NCI-H1436 (cell line): ENCODE measurements at places on chromosomes 1 and 21.

DNA sequence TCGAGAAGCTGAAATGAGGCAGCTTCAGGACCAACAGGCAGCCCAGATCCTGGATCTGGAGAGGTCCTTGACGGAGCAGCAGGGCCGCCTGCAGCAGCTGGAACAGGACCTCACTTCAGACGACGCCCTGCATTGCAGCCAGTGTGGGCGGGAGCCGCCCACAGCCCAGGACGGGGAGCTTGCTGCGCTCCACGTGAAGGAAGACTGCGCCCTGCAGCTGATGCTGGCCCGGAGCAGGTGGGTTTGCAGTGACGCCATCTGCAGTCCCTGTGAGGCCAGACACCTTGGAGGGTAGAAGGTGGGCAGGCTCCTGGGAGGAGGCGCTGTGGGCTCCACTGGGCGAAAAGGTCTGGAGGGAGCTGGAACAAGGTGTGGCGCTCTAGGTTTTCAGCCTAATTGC lies 39.7 kb downstream of the PCNT start:
- no peak for DNase-seq

DNA sequence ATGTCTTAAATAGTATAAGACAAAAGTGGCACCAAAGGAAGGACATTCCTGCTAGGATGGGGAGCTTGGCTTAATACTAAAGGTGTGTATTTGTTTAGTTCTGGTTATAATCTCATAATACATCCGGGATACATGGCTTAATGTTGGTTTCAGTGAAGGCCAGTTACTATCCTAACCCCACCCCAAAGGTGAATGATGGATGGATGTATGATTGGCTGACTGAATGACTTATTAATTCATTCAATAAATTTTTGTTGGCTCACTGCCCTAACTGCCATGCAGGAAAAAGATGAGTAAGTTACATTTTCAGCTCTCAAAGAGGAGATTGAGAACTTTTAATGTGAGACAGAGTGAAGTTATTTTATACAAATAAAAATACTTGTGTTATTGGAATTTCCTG lies 52.2 kb downstream of the PHACTR4 start:
- DNase-seq = no peak

DNA sequence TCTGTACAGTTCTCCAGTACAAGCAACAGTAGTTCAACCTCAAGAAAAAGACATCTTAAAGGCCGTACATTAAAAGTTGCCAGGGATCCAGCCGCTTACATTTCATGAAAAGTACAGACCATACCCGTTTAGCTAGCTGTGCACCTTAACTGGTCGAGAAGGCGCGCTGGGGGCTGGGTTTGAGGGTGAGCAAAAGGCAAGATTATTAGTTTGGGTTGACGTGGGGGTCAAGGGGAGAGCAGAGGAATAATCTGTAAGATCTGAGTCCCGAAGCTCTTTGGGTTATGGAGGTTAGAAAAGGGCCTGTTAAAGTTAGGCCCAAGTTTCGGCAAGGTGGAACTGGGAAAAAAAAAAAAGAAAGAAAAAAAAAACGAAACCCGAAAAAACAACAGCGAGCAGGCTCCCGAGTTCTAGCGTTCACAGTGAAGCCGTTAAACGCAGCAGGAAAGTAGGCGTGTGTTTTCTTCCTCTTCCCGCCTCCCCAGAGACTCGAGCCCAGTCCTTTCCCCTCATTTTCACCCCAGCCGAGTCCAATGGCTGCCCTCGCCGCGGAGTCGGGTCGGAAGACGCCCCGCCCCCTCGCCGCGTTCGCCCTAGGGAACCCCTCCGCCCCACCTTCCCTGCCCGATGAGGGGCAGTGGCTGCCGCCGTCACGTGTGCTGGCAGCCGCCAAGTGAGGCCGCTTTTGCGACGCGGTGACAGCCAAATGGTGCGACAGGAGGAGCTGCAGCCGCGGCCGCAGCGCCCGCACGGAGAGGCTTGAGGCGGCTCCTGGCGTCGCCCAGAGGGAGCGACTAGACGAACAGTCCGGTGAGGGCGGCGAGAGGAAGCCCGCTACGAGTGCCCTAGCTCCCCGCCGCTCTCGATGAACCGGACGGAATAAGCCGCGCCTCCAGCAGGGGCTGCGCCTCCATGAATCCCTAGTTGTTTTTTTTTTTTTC lies at the start of gene PKN2:
PKN2 (plus strand) TSS at position 733 of the 941 bp plus-strand sequence. CDS start 308 bp downstream, outside the sequence.
- peak; percentile 98 for DNase-seq

DNA sequence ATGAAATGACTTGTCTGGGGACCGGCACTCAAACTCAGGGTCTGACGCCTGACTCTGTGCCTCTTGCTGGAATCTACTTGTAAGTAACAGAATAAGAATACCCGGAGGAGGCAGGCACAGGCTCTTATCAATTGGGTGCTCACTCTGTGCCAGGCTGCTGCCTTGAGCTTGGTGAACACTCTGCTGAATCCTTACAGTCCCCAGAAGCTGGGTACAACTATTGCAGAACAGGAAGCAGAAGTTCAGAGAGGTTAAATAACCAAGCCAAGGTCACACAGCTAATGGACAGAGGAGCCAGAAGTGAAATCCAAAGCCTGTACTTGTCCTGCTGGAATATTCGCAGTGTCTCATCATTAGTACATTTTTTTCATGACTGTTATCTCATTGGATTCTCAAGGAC lies 86.0 kb downstream of the EPHB2 start:
- no peak for DNase-seq

- no peak for DNase-seq
These were observed 35.2 kb upstream of the ZNF326 start for GRCh38 chr1:89959719-89960118.

GRCh38 chr1:197390856-197391255 lies 122.8 kb downstream of the CRB1 start:
- no peak for DNase-seq

DNA sequence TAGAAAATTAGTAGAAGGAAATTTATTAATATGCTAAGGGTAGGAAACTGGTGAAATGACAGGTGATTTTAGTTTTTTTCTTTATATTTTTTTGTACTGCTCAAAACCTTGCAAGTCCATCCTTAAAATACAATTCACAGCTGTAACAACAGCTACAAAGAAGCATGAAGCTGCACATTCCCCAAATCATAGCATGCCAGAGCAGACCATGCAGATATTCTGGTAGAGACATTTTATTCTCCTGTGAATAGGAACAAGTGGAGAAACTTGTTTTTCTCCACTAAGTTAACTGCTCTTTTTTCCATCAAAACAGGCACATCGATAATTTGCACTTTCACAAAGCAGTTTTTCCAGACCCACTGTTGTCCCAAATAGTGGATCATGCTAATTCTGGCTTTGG lies 1125.7 kb downstream of the BRINP3 start:
- no peak for DNase-seq

DNA sequence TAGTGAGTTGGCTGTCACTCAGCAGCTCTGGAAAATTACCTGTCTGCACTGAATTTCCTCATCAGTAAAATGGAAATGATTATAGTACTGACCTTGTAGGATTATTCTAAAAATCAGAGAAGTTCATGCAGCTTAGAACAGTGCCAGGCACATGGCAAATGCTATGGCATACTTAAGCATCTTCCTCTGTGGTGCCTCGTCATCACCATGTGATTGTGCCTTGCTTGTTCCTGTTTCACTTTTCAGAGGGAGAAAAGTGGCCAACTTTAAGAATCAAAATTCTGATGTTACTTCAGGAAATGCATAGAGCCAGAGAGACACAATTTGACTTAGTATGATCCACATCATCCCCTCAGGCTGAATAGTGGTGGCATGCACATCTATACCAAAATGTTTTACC lies 203.6 kb downstream of the ROR1 start:
- no peak for DNase-seq

- no peak for DNase-seq
These were observed 5.3 kb upstream of the LCE3D start for GRCh38 chr1:152585586-152585985.

DNA sequence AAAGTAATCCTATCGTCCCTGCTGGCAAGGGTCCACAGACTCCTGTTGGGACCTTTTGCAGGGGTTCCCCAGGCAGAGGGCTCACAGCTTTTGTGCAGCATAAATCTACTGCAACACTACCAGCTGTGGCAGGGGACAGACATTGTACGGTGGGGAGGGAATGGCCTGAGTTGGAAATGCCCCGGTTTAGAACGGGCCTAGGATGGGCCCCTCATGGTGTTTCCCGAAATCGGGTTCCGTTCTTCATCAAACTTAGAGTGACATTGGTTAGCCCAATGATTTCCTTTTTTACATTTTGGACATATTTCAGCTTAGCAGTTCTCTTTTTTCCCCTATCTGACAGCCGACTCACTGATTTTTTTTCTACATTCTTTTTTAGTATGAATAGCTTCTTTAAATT lies 26.5 kb upstream of the SAMD11 start:
- DNase-seq = no peak

DNA sequence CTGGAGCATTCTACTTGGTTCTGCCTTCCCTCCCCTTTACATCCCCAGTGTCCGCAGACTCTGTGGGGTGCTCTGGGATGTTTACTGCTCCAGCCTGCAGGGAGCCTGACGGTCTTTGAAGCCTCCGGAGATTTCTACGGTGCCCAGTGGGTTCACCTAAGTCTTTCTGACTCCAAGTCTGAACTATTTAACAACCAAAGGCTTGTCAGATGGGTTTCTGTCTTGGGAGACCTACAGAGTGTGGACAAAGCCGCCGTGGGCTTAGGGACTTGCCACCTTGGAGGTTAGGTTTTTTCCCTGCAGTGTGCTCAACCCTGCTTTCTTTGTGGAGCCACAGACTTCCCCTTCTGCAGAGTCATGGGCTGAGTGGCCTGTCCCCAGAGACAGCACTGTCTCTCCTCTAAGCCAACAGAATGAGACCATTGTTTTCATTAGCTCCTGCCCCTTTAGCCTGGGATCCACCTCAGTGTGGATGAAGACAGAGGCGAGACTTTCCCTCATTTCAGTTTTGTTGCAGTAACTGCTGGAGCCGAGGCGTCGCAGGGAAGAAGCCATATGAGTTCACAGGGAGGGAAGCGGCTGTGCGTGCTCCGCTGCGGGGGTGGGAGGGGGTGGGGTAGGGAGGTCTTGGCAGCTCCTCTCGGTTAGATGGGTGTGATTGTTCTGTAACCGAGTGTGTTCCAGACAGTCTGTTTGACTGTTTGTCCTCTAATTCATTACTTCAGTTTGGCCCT lies 120.7 kb downstream of the CNIH3 start:
- no peak for DNase-seq

- no peak for DNase-seq
These were observed 140.0 kb downstream of the CASZ1 start for GRCh38 chr1:10656431-10656830.

GRCh38 chr1:18365099-18365705 lies 115.5 kb upstream of the KLHDC7A start:
- no peak for DNase-seq
